T-helper 2 cell (primary cell): ENCODE measurements at places on chromosomes 16 and 17.

DNA sequence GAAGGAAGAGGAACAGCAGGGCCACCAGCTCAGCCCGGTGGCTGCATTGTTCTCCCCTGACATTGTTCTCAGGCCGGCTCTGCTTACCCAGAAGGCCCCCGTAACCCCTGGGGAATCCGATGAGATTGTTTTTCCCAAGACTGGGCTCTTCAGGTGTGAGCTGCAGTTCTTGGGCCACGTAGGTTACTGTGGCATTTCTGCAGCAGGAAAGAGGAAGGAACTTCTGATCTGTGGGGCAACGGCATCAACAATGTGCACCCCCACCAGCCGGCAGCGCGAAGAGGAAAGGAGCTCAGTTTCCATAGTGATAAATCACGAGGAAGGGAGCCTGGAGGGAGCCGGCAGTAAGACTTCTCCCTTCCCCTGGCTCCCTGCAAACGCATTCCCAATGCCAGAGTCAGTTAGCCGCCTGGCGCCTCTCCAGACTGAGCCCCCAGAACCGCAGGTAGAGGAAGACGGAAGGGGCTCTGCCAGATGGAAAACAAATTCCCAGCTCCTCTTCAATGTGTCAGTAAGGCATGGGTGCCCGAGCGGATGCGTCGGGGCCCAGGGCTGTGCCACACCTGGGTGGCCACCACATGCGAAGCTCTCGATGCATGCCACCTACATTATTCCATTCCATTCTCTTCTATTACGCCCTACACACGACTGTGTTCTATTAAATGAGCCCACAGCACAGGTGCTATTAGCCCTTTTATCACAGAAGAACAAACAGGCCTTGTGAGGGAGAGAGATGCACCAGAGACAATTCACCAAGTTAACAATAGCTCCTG, 21.5 kb upstream of the PECAM1 start:
- no peak for DNase-seq

DNA sequence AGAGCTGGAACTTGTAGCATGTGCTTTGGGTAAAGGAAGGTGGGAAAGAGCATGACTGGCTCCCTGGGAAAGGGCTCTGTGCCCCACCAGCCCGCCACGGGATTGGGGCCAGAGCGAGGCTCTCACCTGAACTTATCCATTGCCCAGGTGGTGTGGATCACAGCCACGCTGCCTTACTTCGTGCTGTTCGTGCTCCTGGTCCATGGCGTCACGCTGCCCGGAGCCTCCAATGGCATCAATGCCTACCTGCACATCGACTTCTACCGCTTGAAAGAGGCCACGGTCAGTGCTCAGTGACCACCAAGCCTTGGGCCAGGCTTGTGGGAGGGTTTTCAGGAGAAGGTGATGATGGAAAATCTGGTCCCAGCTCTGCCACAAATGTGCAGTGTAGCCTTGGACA, 36.0 kb downstream of the SLC6A2 start:
- no peak for DNase-seq

DNA sequence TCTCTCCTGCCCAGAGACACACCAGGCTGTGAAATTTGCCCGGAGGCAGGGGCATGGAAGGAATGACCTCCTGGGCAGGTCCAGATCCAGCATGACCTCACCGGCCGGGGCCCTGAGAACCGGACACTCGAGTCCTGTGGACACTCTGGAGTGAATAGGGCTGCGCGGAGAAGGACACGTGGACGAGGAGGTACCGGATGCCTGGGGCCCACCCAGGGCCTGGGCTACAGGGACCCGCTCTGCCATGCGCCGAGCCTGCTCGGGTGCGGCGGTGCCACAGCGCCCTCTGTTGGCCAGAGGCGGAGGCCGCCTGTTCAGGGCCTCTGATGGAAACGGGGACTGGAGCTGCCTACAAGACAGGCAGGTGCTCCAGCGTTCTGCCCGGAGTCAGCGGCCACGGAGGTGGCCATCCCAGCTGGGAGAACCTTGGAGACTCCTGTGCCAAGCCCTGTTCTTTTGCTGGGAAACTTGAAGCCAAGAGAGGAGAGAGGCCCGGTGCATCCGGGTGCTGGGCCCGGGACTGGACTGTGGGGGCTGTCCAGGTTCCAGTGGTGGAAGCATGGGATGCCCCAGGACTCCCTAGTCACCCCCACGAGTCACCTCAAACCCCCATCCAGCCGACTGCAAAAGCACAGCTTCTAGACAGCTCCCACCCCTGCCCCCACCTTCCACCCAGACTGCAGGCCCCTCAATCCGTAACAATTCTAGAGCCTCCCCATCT, 19.3 kb upstream of the NXPH3 start:
- DNase-seq: peak; percentile 69

- DNase-seq: no peak
Measured at GRCh38 chr17:29659155-29659554, 36.4 kb upstream of the CORO6 start.

- no peak for DNase-seq
Measured at GRCh38 chr17:27751166-27751565, 49.2 kb downstream of the NOS2 start.

DNA sequence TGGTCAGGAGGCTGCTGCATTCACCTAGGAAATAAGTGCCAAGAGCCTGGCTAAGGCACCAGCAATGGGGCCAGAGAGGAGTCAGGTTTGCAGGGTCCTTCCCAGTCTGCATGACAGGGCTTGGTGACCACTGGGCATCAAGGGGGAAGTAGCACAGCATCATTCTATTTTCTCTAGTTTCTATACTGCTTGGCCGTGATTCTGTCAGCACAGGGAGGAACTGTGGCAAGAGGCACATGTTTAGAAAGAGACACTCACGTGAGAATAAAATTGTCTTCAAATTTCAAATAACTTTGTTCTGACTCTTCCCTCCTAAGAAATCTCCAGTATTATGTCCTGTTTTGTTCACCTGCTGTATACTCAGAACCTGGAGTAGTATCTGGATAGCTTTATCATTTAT, 37.8 kb downstream of the ERN1 start:
- DNase-seq: no peak
